ENCODE measurements at places on chromosomes 16 and 17.
A peak's percentile ranks its signal among the peaks of the same experiment; 100 is the strongest.

DNA sequence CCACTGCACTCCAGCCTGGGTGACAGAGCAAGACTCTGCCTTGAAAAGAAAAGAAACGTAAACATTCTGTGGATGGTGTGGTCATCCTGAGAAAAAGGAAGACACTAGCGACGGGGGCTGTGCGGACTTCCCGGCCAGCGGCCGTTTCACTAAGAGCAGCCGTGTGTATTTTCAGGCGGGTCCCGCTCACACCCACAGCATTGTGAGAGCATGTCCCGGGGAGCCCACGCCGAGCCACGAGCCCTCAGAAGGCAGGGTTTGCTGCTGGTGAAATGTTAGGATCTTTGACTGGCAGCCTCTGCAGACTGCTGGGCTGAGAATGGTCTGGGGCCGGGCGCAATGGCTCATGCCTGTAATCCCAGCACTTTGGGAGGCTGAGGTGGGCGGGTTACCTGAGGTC, 40.3 kb downstream of the LMF1 start:
- DNase-seq = no peak

DNA sequence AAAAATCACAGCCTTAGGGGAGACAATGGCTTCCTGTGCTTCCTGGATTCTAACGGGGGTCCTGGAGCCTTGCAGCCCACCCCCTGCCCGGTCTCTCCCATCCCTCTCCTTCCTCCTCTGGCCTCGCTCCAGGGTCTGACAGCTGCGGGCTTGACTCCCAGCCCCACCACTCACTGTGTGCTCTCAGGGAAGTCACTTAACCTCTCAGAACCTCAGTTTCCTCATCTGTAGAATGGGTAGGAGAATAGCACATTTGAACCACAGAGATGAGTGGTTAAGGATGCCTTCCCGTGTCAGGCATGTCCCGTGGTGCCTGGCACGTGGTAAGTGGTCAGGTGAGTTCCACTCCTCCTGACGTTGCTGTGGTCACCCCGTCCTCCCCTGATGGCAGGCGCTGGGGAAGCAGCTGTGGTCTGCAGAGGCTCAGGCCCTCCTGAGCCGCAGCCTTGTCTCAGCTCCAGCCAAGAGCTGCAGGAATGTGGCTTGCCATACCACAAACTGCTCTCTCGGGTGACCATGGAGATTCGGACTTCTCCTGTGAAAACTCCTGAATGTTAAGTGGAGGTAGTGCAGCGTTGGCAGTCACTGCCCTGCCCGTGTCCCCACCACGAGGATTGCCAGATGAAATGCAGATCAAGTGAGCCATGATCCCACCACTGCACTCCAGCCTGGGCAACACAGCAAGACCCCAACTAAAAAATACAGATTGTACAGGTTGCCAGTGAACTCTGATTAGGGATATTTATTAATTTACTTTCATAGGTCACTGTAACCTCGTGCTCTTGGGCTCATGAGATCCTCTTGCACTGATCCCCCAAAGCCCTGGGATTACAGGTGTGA, 85.7 kb downstream of the NT5M start:
- no peak for DNase-seq

GRCh38 chr16:89134269-89134668, 37.3 kb upstream of the CDH15 start:
- no peak for DNase-seq

DNA sequence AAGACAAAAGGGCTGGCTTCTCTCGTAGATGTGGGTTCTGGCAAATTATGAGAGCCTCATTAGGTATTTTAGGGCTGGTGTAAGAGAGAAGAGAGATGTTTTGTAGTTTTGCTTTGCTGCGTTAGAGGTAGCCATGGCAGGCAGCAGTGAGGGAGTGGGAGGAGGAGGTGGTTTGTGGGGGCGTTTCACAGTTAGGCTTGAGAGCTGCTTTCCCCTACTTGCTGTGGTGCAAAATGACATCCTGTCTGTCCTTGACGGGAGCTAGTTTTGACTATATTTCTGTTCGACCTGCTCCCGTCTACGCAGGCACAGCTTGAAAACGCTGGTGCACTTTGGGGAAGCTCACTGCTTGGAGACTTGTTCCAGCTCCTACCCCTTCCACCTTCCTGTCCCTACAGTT, 75.5 kb downstream of the SLC5A11 start:
- no peak for DNase-seq

DNA sequence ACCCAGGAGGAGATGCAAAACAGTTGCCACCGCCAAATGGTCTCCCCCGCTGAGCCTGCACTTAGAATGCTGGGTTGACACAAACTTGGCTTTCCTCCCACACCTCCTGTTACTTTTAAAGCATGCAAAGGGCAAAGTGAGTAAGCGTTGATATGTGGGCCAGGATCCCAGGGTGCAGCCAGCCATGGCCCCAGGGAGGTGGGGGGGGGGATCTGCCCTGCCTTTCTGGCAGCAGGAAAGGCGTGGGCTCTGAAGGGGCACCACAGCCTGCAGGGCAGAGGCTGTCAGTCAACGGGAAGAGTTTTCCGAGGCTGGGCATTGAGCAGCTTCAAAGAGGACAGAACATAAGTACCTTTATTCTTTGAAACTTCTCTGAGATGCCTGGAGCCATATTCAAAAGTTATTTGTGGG, 142.3 kb downstream of the ABCC12 start:
- no peak for DNase-seq

DNA sequence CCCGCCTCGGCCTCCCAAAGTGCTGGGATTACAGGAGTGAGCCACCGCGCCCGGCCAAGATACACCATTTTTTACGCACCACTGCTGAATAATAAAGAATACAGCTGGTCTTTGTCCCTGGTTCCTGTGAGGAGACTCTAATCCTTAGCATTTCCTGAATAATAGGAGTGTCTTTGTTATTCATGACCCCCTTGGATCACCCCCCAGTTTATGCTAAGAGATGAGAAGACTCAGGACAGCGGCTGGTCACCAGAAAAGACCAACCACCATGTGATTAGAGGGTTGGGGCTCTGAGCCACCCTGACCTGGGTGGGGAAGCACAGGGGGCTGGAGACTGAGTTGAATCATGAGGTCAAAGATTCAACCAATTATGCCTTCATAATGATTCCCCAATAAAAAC, 17.3 kb downstream of the PHLPP2 start:
- DNase-seq = no peak

DNA sequence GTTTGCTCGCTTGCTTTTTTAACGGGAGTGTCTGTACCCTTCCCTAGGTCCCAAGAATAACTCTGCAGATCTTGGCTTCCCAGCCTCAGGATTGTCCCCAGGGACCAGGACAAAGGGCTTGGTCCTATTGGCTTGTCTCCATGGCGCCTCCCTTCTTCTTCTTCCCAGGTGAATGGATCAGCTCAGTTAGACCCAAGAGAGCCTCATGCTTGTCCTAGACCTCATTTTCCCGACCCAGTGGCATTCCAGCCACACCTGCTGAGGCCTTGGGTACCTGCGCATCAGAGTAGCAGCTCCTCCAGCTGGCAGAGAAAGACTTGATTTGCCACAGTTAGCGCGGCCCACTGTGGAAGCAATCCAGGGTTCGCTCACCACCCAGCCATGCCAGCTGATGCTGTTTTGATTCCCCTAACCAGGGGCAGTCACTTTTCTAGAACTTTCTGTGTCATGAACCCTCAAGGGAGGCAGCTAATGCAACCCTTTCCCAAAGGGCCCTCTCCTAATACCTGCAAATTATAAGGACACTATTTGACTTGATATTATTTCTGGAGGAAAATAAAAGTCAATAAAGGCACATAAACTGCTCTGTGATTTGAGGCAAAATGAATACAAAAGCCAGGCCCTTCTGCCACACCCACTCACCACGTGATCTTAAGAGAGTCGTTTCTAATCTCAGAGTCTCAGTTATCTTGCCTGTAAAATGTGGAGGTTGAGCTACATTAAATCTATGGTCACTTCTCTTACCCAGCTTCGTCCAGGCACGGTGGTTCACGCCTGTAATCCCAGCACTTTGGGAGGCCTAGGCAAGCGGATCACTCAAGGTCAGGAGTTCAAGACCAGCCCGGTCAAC, 13.9 kb downstream of the GPR142 start:
- DNase-seq = no peak

DNA sequence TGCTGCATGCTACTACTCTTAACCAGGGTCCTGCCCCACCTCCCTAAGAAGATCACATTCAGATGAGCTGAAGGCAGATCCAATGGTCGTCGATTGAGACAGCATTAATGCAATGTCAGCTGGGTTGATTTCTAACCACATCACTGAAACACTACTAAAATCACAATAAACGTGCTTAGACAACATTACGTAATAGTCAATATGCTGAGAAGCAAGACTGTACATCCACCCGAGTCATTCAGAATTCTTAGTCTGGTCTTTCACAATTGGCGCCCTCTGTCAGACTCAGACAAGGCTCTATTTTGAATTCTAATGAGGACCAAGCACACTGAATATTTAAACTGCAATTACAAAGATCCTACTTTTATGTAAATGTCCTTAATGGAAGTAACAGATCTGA, 205.2 kb downstream of the STX8 start:
- DNase-seq = no peak

DNA sequence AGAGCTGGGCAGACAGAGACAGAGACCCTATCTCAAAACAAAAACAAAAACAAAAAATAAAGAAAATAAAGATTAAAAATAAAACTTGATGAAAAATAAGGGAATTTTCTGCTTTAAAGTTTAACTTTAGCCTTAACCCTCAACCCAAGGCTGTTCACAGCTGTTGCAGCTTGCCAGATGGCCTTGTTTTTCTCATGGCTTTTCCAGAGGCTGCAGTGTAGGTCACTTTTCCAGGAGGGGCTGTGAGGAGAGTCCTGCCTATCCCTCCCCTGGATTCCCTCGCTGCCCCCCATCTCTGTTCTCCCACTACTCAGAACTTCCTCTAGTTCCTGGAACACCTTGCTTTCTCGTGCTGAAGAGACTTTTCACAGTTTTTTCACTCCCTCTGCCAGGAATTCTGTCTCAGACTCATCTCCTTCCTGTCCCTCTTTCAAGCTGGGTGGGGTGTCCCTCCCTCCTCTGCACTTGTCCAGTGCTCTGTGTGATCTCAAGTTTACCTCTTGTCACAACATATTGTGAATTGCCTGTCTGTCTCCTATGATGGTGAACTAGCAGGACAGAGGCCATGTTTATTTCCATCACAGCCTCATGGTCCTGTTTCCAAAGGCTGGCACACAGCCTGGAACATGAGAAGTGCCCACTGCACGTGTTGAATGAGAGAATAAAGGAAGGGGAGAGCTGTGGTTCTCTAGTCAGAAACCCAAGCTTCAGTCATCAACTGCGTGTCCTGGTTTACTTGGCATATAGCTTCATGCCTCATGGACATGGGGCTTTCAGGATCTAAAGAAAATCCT, 69.9 kb upstream of the MSI2 start:
- no peak for DNase-seq

- DNase-seq = no peak
These were observed 55.2 kb downstream of the NKD1 start for GRCh38 chr16:50603206-50604064.

GRCh38 chr17:55735731-55736405, 13.2 kb upstream of the TMEM100 start:
- peak; percentile 58 for DNase-seq

DNA sequence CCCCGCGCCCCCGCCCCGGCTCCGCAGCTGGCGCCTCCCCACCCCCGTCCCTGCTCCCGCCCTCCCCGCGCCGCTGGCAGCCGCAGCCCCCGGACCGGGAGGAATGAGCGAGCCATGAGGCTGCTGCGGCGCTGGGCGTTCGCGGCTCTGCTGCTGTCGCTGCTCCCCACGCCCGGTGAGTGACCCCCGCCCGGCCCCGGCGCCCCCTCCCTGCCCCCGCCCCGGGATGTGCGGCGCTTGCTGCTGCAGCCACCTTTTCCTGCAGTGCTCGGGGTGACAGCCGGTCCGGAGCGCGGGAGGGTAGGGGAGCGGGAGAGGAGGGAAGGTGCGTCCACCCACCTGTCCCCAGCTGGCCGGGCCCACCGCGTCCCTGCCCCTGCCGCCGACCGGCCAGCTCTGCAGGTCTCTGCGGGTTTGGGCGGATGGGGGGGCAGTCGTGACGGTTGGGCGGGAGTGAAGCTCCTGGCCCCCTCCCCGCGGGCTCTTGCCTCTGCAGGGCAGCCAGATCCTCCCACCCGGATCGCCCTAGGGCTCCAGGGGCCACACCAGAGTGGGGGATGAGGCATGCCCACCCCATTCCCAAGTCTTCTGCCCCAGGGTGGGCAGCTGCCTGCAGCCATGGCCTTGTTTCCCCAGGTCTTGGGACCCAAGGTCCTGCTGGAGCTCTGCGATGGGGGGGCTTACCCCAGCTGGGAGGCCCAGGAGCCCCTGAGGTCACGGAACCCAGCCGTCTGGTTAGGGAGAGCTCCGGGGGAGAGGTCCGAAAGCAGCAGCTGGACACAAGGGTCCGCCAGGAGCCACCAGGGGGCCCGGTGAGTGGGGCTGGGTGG, 513 bp downstream of the ADAM11 start:
- DNase-seq = no peak
